Retinal pigment epithelial cell (primary cell): ENCODE measurements at places on chromosomes 16 and 17.

- no peak for DNase-seq
Observed at GRCh38 chr17:33285413-33285812, 7.7 kb downstream of the ASIC2 start.

- DNase-seq, result no peak
Observed at GRCh38 chr17:81549826-81550225, 2.3 kb downstream of the FAAP100 start.

- no peak for DNase-seq
Observed at GRCh38 chr16:73845238-73846006, 451.2 kb upstream of the PSMD7 start.

GRCh38 chr16:66903544-66904427 is 14.9 kb downstream of the CDH16 start:
- no peak for DNase-seq
